GM12878 (cell line): ENCODE measurements at places on chromosomes 2 and 18. TPM values are rescaled to one million over a fixed set of nuclear protein-coding genes. Genes with fewer than 3 reads are reported as not detected.
A peak's percentile ranks its signal among the peaks of the same experiment; 100 is the strongest.

Gene CAVIN2
- polyA plus RNA-seq, result not detected in 2 replicates

- no peak overlapping the region for H3K27ac ChIP-seq
- no peaks in the 10 kb centered on the region for H3K4me1 ChIP-seq
- no peaks in the 10 kb centered on the region for H3K27me3 ChIP-seq
- no peak overlapping the region for H3K4me3 ChIP-seq
- DNase-seq, result no peak
- H3K36me3 ChIP-seq, result no peaks in the 10 kb centered on the region
Observed at GRCh38 chr2:9298583-9298982, 92.0 kb downstream of the ASAP2 start.

Gene ACMSD
- not detected in 2 replicates for polyA plus RNA-seq

- H3K4me3 ChIP-seq, result no peak overlapping the region
- H3K27ac ChIP-seq, result no peak overlapping the region
- H3K4me1 ChIP-seq, result peaks cover 4% of the 10 kb centered on the region; the same call in 1 of the 2 replicates
- DNase-seq, result no peak
- no peaks in the 10 kb centered on the region for H3K27me3 ChIP-seq
- peaks cover 1% of the 10 kb centered on the region; the same call in 1 of the 2 replicates for H3K36me3 ChIP-seq
Observed at GRCh38 chr2:32422133-32422532, 65.3 kb downstream of the BIRC6 start.

DNA sequence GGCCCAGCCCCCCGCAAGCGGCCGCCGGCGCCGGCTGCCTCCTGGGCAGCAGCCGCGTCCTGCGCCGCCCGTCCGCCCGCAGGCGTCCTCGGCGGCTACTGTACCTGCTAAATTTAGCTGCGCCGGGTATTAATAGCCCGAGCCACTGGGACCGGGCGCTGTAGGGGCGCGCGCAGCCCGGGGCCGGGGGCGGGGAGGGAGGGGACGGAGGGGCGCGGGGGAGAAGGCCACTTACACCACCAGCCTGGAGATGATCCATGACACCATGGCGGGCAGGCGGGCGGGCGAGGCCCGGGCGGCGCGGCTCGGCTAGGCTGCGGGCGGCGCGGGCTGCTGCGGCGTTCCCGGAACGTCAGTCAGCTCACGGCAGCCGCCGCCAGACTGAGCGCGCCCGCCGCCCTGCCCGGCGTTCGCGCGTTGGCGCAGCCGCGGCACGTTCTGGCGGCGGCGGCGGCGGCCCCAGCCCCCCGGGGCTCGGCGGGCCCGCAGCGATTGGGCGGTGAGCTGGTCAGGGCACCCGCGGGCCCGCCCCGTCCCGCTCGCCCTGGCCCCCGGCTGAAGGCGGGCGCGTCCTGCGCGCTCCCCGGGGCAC lies at the start of gene REEP1:
TSS of gene REEP1 (minus strand) at position 383 of the 592 bp plus-strand sequence. CDS start at position 267, 116 bp downstream.
- peak within 1 kb of the TSS; percentile 44; the same call in 1 of the 2 replicates for H3K4me3 ChIP-seq
- H3K27me3 ChIP-seq, result peaks cover 14% of the 10 kb centered on the region
- no peaks in the 10 kb centered on the region for H3K4me1 ChIP-seq
- H3K36me3 ChIP-seq, result no peaks in the 10 kb centered on the region
- no peak for DNase-seq
- H3K27ac ChIP-seq, result no peak within 1 kb of the TSS

GRCh38 chr2:131056204-131056931 lies 36.9 kb downstream of the FAM168B start:
- H3K27ac ChIP-seq, result no peak overlapping the region
- H3K4me3 ChIP-seq, result no peak overlapping the region
- H3K36me3 ChIP-seq, result peaks cover 26% of the 10 kb centered on the region
- no peak for DNase-seq
- no peaks in the 10 kb centered on the region for H3K27me3 ChIP-seq

DNA sequence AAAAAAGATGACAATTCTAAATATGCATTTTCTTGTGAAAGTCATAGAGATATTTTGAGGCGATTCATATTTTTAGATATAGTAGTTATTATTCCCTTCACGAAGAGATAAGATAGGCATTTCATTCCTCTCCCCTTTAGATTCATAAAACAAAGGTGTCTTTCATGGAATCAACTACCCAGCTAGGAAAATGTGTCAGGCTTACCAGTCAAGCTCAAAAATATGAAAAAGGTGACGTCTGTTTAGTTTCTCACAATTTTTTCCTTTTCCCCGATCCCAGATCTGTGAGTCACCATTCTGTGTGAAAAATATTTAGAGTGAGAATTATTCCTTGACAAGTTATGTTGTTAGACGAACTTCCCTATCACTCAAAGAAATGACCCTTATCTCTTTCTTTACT lies 95.4 kb upstream of the FN1 start:
- no peaks in the 10 kb centered on the region for H3K4me1 ChIP-seq
- H3K36me3 ChIP-seq, result no peaks in the 10 kb centered on the region
- no peaks in the 10 kb centered on the region for H3K27me3 ChIP-seq
- no peak overlapping the region for H3K4me3 ChIP-seq
- no peak overlapping the region for H3K27ac ChIP-seq
- DNase-seq, result no peak

DNA sequence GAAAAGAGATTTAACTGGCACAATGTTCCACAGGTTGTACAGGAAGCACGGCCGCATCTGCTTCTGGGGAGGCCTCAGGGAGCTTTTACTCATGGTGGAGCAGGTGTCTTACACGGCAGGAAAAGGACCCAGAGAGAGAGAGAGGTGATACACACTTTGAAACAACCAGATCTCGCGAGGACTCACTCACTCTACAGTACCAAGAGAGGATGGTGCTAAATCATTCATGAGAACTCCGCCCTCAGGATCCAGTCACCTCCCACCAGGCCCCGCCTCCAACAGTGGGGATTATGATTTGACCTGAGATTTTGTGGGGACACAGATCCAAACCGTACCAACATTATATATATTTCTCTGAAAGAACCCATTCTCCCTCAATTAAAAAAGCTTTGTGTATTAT lies 79.7 kb upstream of the DOCK10 start:
- DNase-seq, result no peak
- H3K27ac ChIP-seq, result no peak overlapping the region
- no peak overlapping the region for H3K4me3 ChIP-seq
- no peaks in the 10 kb centered on the region for H3K27me3 ChIP-seq

Gene EML6
- polyA plus RNA-seq, result 0.42 and 0.67 TPM in 2 replicates

DNA sequence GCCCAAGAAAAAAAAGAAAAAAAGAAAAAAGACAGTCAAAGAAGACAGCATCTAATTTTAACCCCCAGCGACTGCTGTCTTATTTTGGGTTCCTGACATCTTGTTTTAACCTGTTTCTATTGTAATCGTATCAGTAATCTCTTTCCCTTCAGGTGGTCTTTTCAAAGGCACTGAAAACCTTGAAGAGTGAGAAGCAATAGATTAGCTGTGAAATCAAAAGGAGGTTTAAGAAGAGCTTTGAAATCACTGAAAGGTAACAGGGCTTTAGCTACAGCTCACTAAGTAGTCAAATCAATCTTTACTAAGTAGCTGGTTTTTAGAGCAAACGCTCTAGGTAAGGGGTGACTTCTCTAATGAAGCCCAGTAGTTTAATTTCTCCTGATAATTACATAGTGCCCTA lies 5.4 kb upstream of the TANC1 start:
- H3K27me3 ChIP-seq, result peaks cover 7% of the 10 kb centered on the region; the same call in 1 of the 2 replicates
- no peak overlapping the region for H3K27ac ChIP-seq
- no peaks in the 10 kb centered on the region for H3K36me3 ChIP-seq
- DNase-seq, result no peak

Gene CYTIP
- polyA plus RNA-seq, result 69.3 and 73.2 TPM in 2 replicates

DNA sequence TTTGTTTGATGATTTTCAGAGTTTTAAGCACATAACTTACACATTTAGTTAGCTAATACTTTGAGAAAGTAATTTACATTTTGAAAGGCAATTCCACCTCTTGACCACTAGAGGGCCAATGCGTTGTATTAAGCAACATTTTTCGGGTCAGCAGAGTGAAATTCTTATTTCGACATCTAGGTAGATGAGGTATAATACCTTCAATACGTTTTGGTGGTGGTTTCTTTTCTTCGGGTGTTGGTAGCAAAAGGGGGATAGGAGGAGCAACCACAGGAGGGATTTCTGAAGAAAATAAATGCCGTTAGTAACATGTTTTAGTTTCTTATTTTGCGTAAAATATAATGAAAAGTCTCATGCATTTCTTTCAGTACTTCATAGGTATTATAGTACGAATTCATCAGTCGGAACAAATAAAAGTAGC lies 106.3 kb downstream of the TTN start:
- no peak overlapping the region for H3K27ac ChIP-seq
- no peaks in the 10 kb centered on the region for H3K27me3 ChIP-seq
- no peaks in the 10 kb centered on the region for H3K4me1 ChIP-seq

DNA sequence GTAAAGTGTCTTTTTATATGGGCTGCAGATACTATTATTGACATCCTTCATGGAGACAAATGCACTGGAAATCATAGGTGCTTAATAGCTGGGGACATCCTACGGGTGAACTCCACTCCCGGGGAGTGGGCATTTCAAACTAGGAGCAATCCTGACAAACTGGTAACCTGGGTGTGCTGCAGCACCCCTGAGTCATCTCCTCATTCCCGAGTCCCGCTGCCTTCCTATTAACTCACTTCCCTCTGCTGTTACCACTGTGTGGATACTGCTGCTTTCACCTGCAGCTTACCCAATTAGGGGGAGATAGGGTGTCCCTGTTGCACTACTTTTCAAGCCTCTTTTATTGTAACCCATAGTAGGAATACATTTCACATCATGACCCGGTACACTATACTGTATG lies 134.2 kb downstream of the RAPGEF4 start:
- no peak for DNase-seq
- H3K4me1 ChIP-seq, result no peaks in the 10 kb centered on the region
- no peak overlapping the region for H3K27ac ChIP-seq
- H3K27me3 ChIP-seq, result no peaks in the 10 kb centered on the region

DNA sequence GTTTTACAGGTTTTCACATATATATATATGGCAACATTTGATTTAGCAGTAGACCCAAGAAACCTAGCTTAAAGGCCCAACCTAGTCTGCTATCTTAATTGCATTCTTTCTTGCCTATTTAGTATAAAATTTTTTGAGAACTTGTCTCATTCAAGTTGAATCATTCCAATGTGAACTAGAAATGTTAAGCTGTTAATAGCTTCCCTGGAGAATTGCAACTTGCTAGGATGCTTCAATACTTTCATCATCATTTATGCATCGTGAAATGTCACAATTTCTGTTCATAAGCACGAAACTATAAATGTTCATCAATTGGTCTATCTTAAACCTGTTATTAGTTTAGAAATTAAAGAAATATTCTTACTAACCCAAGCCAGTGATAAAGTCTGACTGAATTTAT lies 217.6 kb downstream of the BABAM2 start:
- H3K4me1 ChIP-seq, result no peaks in the 10 kb centered on the region
- H3K4me3 ChIP-seq, result no peak overlapping the region

- no peaks in the 10 kb centered on the region for H3K36me3 ChIP-seq
- no peak overlapping the region for H3K4me3 ChIP-seq
- H3K27ac ChIP-seq, result no peak overlapping the region
- H3K27me3 ChIP-seq, result no peaks in the 10 kb centered on the region
- H3K4me1 ChIP-seq, result no peaks in the 10 kb centered on the region
- DNase-seq, result no peak
Observed at GRCh38 chr2:128708106-128708816, 389.6 kb upstream of the HS6ST1 start.
